ENCODE measurements at places on chromosomes 5 and 9.

- no peak for DNase-seq
Measured at GRCh38 chr5:1010641-1011046, 2.0 kb downstream of the NKD2 start.

DNA sequence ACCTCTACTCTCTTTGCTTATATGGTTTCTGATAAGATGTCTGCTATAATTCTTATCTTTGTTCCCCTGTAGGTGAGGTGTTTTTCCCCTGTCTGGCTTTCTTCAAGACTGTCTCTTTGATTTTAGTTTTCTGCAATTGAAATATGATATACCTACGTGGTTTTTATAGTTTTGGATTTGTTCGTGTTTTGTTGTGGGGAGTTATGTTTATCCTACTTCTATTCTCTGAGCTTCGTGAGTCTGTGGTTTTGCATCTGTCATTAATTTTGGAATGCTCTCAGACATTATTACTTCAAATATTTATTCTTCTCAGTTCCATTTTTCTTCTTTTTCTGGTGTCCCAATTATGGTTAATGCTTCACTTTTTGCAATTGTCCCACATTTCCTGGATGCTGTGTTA is 521.3 kb downstream of the KCTD16 start:
- DNase-seq = no peak

GRCh38 chr5:68344447-68345111 is 129.0 kb downstream of the PIK3R1 start:
- DNase-seq = no peak

DNA sequence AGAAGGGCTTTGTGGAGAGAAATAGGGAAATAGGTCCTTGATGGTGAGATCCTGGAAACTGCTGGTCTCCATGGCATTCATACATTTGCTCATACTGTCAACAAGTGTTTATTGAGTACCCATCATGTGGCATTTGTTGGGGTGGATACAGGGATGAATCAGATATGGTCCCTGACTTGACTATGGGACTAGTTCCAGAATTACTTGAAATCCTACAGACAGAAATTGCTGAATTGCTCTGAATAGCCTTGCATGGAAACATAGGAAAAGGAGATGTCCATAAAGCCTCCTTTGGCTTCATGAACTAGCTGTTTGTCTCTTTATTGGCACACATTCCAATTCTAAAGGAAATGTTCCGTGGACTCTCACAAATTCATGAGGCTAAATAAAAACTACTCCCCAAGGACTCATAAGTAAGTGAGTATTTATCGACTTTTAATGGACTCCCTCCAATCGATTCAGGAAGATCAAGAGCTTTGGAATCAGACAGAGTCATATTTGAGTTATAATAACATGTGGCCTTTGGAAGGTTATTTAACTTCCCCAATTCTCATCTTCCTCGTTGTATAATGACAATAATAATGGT is 122.4 kb upstream of the C6 start:
- DNase-seq = no peak

GRCh38 chr9:129361196-129361595 is 183.1 kb upstream of the IER5L start:
- DNase-seq = no peak

- no peak for DNase-seq
Measured at GRCh38 chr9:89015336-89015735, 24.1 kb downstream of the S1PR3 start.

DNA sequence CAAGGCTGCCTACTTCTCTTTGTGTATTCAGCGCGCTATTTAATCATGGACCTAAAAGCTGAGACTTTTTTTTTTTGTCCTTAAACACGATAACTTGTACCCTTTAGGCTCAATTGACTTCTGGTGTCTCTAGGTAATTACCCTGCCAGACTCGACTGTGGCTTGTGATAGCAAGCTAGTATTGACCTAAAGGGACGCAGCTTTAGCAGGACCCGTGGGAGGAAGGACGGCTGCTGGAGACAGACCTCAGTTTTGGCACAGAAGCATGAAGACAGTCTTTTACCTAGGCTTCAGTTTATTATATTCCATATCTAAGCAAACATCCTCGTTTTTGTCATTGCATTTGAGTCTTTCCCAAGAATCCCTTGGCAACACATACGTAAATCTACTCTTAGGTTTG is 115.3 kb downstream of the SMC2 start:
- no peak for DNase-seq

DNA sequence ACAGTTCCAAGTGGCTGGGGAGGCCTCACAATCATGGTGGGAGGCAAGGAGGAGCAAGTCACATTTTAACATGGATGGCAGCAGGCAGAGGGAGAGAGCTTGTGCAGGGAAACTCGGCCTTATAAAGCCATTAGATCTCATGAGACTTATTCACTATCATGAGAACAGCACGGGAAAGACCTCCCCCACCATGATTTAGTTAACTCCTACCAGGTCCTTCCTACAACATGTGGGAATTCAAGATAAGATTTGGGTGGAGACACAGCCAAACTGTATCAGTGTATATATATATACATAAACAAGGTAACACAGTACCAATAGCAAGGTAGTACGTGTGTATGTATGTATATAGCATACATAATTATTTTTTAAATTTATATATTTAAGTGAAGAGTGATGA is 50.9 kb downstream of the NFX1 start:
- DNase-seq = no peak

GRCh38 chr5:2685651-2686272 is 65.7 kb downstream of the IRX2 start:
- DNase-seq = no peak

DNA sequence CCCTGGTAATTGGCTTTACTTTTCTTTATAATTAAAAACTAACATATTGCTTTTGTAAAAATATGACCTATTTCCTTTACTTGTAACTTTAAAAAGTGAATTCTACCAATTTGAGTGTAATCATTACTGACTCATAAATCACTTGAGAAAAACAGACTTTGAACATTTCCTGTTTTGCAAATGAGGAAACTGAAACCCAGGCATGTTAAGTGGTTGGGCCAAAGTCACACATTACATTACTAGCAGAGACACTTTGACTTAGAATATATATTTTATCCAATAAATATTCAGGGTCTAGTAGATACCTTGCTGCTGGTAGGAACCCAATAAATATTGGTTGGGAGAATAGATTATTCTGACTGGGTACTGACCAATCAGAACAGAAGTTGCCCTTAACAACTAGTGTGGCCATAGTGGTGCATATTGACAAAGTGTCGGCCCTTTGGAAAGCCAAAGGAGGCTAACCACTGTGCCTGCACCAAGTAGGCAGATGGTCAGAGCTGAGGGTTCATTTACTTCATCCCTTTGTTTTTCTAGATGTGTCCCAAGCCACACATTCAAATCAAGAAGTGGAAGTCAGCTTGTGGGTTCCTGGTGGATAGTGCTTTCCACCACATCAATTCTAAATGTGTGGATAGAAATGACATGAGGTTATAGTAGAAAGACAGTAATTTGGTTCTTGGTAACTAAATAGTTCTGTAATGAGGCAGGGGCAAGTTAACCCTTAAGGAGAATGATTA is 365.1 kb upstream of the RIOK2 start:
- no peak for DNase-seq

DNA sequence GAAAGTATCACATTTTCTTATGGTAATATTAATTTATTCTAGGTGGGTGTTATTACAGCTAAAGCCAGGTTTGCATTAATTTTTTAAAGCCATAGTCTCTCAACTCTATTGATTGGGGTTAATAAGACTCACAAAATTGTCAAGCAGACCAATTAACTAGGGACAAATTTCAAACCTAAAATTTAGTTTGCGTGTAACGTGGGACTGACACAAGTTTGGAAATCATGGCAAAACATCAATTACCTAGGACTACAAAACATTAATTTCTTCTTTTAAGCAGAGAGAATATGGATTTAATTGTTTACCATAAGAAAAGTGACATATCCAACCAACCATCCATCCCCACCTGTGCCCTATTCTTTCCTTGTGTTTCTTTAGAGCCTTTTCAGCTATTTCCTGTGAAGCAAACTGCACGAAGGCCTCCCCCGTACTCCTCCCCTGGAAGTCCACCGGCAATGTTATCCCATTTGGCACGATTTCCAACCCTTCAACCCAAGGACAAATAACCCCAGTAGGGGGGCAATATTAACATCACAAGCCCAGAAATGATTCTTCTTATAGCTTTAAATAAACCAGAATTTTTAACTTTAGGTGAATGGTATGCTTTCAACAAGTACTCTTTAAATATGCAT is 4.4 kb downstream of the HNRNPH1 start:
- no peak for DNase-seq

DNA sequence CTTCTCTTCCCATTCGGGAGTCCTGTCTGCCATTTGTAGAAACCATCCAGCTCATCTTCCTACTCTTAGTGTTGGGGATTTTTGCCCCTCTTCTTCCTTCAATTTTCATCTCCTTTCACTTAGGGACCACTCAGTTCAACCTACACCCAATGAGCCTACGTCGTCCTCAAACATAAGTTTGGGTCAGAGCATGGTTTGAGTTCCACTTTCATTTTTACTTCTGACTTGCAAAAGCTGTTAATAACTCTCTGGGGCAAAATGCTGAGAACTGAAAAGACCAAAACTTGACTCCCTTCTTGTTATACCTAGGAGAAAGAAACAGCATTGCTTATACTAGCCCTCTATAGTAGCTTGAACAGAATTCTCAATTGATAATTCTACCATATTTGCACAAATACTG is 381.5 kb upstream of the MPDZ start:
- no peak for DNase-seq

DNA sequence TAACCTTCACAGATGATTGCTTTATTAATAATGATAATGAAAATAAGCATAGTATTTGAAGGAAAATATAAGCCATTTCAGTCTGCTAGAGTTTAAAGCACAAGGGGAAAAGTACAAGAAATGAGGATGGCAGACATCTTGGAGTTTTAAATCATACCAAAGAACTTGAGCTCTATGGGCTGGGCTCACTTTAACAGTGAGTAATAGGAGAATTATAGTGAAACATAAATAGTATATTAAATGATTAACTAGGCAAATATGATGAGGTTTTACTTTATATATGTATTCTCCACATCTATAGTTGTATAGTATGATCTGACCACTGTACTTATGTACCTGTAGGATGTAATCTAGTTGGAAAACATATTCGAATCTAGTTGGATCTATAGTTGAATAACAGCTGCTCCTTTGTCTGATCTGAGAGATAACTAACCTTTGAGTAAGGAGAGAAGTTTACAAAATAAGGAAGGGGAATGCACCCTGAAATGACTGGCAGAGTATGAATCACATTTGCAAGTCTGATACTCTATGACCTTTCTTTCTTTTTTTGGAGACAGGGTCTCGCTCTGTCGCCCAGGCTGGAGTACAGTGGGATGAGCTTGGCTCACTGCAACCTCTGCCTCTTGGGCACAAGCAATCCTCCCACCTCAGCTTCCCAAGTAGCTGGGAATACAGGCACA is 17.6 kb downstream of the MEGF9 start:
- no peak for DNase-seq

DNA sequence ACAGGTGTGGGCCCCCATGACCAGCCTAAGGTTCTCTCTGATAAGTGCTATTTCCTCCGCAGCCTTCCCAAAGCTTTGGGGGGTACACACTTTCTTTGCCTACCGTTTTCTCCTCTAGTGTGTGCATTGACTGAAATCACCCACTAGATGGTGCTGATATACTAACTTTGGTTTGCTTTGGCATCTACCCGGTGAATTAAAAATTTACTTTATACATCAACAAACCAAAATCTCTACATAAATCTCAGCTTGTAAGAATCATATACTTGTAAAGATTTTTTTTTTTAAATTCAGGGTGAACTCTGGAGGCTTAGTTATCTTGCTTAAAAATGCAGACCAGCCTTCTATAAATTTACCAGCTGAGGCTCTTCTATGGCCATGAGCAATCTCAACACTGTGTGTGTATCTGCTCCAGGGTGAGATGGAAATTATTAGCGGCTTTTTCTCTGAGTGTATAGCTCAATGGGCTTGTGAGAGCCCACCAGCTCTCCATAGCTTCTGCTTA is 475.7 kb upstream of the TNC start:
- DNase-seq = no peak

DNA sequence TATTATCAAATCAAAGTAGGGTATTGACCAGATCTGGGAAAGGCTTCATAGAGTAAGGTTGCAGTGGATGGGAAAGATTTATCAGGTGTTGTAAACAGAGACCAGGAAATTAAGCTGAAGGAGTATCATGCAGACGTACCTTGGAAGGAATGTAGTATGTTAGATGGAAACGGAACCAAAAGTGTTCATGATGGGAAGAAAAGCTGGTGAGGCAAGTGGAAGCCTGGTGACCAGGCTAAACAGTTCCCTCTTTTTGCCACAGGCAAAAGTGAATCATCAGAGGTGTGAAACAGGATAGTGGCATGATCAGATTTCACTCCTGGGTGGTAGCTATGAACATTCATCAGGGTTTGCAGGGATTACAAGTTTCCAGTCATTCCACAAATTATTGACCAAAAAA is 780.1 kb upstream of the DMAC1 start:
- no peak for DNase-seq

GRCh38 chr9:8845376-8845775 is 1045.8 kb upstream of the DMAC1 start:
- DNase-seq = no peak

DNA sequence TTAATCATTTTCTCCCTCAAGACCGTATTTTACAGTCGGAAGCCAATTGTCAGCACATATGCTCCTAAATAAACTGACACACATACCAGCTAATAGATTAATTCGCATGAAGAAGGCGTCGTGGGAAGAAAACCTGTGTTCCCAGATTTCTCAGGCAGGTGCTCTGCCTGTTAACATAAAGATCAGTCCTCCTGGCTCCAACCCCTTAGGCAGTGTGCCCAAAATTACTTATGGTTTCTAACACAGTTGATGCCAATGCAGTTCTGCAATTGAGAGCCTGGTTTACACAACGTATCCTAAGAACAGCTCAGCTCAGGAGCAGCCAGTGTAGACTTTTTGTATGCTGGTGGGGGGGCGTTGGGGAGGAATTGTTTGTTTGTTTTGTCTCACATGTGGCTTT is 208.3 kb downstream of the ENC1 start:
- no peak for DNase-seq

GRCh38 chr9:116942593-116943061 is 255.5 kb downstream of the TRIM32 start:
- no peak for DNase-seq

GRCh38 chr5:133926489-133927299 is 41.7 kb downstream of the C5orf15 start:
- DNase-seq = no peak

GRCh38 chr5:97635553-97635952 is 452.5 kb upstream of the RIOK2 start:
- DNase-seq = no peak

GRCh38 chr5:142397178-142397577 is 72.4 kb upstream of the SPRY4 start:
- DNase-seq = no peak

Data from activated naive CD8-positive, alpha-beta T cell treated with anti-CD3 and anti-CD28 coated beads, Interleukin-2, amount 50 U/mL, for 24 hours (primary cell).